ENCODE measurements at places on chromosomes 3 and 15.

DNA sequence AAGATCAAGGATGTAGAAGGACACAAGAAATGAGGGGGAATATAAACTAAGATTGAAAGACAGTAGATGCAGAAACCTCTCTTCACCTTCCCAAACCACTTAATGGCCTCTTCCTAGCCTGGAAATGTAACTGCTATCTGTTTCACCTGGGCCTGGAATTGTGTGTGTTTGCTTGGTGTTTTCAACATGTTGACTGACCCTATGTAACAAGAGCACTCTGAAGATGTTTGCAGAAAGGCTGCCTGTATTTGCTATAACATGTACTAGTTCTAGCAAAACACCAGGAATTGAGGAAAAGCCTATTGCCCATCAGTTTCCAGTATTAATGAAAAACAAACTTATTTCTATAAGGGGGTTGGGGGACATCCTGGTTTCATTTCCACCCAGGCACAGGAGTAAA lies 248.3 kb downstream of the WDR72 start:
- DNase-seq, result no peak

DNA sequence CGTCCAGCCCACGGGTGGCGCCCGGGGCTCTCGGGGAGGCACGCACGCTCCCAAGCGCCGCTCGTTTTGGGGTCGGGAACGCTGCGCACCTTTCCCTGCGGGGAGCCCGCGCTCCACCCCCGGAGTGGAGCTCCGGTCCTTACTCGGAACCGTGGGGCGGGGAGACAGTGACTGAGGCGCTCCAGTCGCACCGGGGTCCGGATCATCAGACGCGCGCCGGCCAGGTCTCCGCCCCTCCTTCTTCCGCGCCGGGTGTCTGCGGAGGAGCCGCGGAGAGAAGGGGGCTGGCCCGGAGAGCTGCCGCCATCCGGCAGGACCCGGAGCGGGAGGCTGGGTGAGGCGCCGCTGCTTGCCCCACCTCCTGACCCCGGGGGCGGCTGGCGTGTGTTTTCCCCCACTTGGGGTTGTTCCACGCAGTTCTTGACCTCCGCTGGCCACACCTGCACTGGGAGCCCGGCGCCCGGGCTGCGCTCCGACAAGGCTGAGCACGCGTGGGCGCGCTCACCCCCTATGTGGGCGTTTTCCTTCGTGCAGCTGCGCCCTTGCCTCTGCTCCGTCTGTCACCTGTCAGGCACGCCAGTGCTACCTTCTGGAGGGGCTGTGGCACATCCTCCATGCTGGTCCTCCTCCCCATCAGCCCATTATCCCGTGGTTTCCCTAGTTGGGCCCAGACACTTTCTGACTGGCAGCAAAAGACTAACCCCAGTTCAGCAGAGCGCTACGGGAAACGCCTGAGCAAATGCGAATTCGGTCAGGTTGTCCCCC lies at the start of gene MCF2L2:
Gene MCF2L2, minus strand, starts transcription at position 173 of the 765 bp plus-strand sequence. CDS start 642 bp downstream, outside the sequence.
- peak; percentile 24 for DNase-seq

GRCh38 chr15:74725225-74725774 lies at the start of gene CYP1A1:
CYP1A1 (minus strand) TSS chr15:74725528; CDS start chr15:74723097, 2,431 bp downstream.
- DNase-seq, result no peak

- DNase-seq, result no peak
Observed at GRCh38 chr3:126101521-126101982, 17.6 kb upstream of the SLC41A3 start.

DNA sequence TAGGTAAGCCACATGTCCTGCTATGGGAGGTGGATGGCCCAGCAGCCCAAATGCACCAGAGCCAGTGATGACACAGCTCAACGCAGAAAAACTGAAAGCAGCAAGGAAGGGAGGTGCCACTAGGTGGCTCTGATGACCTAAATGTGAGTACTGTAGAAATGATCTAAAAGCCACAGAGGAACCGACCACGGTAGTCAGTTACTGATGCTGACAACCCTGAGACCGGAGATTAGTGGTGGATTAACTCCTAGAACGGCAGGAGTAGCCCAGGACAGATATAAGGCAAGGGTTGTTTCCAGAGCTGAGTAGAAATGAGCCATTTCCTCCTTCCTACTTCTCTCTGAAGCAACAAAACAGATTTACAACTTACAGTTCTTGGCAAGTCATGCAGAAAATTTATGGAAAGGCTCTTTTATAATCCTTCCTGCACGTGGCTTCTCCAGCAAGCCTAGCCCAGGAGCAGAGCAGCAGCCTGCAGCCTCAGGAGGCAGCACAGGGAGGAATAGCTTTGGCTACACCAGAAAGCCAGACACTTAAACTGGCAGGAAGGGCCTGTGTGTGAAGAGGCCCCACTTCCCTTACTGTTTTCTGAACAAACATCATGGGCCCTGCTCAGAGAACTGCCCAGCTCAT lies 13.1 kb downstream of the FBXL22 start:
- DNase-seq, result peak; percentile 42

GRCh38 chr3:189809583-189809982 lies 178.4 kb downstream of the TP63 start:
- no peak for DNase-seq

DNA sequence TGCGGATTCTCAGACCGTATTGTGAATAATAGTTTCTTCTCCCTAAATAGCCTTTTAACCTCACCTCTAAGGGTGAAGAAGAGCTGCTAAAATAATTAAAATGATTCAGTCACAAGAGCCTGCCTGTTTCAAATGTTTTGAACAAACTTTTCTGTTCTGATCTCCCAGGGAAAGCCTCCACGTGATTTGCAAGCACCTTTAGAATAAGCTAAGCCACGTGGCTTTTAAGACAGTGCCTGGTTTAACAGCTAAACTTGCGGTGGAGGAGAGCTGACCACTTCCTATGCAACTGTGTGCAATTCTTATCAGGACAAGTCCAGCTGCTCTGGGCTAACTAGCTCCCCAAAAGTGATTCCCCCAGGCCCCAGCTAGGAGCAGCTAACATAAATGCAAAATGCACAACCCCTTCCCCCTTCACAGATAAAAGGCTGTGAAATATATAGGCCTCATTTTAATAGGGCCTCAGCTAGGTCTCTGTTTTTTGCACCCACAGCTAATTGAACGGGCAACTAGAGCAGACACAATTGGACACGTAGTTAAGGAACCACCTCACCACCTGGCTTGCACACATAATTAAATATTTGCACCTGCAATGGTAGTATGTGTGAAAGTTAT lies 401.2 kb upstream of the NR2F2 start:
- DNase-seq, result no peak

DNA sequence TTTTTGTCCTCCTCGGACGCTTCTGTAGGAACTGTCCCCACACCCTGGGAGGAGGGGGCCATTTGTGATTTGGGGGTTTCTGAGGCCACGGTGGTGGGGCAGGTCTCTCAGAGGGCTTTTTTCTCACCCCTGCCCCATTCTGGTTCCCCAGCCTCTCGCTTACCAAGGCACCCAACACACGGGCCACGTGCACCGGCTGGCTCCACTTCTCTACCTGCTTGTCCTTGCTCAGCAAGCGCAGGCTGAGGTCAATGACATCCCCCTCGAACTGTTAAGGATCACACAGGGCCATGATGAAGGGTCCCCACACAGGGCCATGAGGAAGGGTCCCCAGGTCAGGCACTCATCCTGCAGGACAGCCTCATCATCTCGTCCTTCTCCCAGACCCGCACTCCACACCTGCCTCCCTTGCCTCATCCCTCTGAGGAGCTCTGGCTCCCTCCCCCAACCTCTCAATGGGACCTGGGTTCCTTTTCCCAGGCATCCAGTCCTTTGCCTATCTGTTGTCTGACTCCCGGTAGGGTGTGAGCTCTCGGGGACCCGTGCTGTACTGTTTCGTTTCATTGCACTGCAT lies 10.6 kb downstream of the EPB42 start:
- no peak for DNase-seq

DNA sequence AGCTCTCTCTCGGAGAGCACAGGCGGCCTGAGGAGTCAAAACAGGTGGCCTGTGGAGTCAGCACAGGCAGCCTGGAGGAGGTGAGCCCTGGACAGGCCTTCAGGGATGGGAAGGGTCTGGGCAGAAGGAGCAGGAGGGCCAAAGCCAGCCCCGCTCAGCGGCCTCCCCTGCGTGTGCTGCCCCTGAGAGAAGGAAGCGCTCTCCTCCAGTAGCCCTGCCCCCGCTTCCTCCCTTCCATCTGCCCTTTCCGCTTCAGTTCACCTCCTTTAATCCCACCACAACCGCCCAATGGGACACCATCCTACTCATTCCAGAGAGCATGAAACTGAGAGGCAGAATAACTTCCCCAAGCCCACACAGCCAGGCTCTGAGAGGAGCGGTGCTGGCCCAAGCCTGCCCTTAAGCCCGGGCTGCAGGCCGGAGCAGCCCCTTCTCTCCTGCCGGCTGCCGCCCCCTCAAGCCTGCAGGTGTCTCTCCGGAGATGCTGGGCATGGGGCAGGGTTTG lies 3.2 kb upstream of the NR2E3 start:
- DNase-seq, result no peak

GRCh38 chr15:99981839-99982658 lies 248.8 kb upstream of the LYSMD4 start:
- no peak for DNase-seq
